ENCODE measurements at places on chromosomes 2 and 18.

GRCh38 chr2:181242262-181242661 lies 214.9 kb upstream of the ITGA4 start:
- H3K36me3 ChIP-seq, result no peaks in the 10 kb centered on the region
- no peak overlapping the region for H3K27ac ChIP-seq
- no peaks in the 10 kb centered on the region for H3K4me1 ChIP-seq
- DNase-seq, result no peak
- H3K27me3 ChIP-seq, result no peaks in the 10 kb centered on the region

GRCh38 chr18:44370861-44371260 lies 309.8 kb upstream of the SETBP1 start:
- H3K36me3 ChIP-seq, result no peaks in the 10 kb centered on the region
- no peak overlapping the region for H3K27ac ChIP-seq
- no peaks in the 10 kb centered on the region for H3K4me1 ChIP-seq
- H3K4me3 ChIP-seq, result no peak overlapping the region

DNA sequence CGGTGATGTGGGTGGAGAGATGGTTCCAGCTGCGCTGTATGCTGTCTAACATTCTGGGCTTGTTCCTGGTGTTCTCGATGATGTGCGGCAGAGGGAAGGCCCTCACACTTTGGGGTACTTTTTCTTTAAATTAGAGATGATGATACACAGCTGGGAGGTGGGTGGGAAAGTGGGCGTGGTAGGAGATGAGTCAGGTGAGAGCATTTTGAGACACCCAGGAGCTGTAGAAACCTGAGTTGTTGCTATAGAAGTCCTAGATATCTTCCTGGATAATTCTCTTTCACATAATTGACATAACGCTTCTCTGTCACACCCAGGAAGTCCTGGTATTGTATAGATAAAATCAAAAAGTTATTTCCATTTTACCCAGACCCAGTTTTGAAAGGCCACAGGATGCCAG lies 103.8 kb upstream of the ALKAL2 start:
- H3K27me3 ChIP-seq, result no peaks in the 10 kb centered on the region
- DNase-seq, result no peak
- no peaks in the 10 kb centered on the region for H3K36me3 ChIP-seq
- H3K4me1 ChIP-seq, result peaks cover 9% of the 10 kb centered on the region

GRCh38 chr2:201866643-201867473 lies 60.5 kb downstream of the CDK15 start:
- no peak overlapping the region for H3K27ac ChIP-seq
- DNase-seq, result peak; percentile 33
- no peaks in the 10 kb centered on the region for H3K27me3 ChIP-seq
- H3K4me3 ChIP-seq, result no peak overlapping the region
- no peaks in the 10 kb centered on the region for H3K36me3 ChIP-seq
- H3K4me1 ChIP-seq, result no peaks in the 10 kb centered on the region

DNA sequence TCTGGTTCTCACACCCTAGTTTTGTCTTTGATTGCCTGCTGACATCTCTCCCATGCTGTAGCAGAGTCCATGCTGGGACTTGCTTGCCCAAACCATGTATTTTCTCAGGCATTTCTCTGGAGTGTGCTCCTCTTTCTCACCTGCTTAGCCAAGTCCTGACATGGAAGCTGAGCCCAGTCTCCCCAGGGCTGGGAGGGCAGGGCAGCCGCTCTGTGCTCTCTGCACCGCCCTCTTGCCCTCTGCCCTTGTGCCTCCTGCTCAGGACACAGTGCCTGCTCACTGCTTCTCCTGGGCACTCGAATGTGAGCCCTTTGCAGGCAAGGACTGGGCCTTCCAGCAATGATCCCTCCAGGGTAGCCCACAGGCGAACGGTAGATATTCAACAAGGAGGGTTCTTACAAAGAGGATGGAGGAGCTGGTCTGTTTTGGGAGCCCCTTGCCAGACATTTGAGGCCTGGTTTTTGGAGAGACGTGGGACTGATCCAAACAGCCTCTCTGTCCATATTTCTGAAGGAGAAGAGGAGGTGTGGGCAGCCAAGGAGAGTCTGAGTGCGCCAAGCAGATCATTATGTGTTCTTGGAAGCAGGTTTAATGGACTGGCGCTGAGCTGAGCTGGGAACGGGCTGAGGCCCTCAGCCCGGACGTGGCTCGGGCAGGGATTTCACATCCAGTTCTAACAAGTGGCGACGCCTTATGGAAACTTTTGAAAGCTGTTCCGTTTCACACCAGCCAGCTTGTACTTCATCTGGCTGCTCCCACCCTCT lies 4.0 kb downstream of the SLC14A2 start:
- no peak overlapping the region for H3K27ac ChIP-seq
- H3K4me3 ChIP-seq, result no peak overlapping the region
- no peaks in the 10 kb centered on the region for H3K36me3 ChIP-seq
- DNase-seq, result no peak
- H3K4me1 ChIP-seq, result no peaks in the 10 kb centered on the region

DNA sequence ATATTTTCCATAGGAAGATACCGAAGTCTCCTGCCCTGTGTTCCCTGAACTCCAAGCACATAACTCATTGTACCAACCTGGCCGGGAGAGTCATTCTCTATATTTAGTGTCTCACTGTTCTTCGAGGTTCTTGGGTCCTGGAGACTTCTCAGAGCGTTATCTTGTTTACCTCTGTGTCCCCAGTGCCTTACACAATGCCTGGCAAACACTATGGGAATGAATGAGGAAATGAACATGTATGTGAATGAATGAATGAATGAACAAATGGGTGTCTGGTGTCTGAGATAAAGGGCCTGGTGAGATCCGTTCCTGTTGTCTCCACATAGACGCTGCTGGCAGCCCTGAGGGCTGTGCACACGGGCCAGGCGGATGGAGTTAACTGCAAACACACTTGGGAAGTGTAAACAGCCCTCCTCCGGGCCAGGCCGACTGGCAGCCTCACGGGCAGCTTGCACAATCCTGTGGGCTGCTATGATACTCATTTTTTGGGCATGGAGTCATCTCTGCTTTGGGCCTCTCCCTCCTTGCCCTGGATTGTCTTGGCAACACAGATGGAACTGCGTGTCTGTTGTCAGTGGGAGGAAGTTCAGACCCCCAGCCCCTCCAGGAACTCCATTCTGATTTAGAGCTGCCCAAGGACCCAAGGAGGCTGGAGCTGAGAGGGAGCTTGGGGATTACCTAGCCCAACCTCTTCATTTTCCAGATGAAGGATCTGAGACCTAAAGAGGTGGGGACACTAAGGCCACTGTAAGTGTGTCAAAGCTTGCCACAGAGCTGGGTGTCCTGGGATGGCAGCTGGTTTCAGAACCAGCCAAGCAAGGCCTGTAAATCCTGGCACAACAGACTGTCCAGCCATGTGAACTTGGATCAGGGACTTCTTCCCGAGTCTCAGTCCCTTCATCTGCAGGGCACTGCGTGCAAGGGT lies 124.4 kb downstream of the INHBB start:
- DNase-seq, result no peak
- H3K36me3 ChIP-seq, result no peaks in the 10 kb centered on the region
- H3K27me3 ChIP-seq, result no peaks in the 10 kb centered on the region
- no peak overlapping the region for H3K27ac ChIP-seq

DNA sequence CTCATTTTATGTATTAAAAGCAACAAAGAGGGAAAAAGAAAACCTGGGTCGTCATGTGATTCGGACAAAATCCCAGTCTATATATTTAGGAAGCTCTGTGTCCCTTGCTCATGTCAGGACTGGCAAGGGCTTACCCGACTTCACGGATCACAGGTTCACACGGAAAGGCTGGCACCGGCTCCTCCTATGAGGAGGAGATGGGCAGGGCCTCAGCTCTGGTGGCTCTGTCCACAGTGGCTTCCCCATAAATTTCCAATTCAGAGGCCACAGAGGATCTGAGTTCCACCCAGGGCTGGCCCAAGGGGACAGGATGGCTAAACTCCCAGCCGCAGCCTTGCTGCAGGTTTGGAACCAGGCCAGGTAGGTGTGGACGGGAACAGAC lies 186.8 kb downstream of the BCL2 start:
- H3K36me3 ChIP-seq, result no peaks in the 10 kb centered on the region
- no peak overlapping the region for H3K4me3 ChIP-seq
- H3K27ac ChIP-seq, result no peak overlapping the region
- peaks cover 24% of the 10 kb centered on the region for H3K4me1 ChIP-seq
- no peak for DNase-seq
- no peaks in the 10 kb centered on the region for H3K27me3 ChIP-seq

- H3K27ac ChIP-seq, result no peak overlapping the region
- H3K27me3 ChIP-seq, result no peaks in the 10 kb centered on the region
- no peaks in the 10 kb centered on the region for H3K36me3 ChIP-seq
- DNase-seq, result no peak
- H3K4me1 ChIP-seq, result peaks cover 9% of the 10 kb centered on the region
Measured at GRCh38 chr2:46277431-46278190, 19.6 kb upstream of the EPAS1 start.

DNA sequence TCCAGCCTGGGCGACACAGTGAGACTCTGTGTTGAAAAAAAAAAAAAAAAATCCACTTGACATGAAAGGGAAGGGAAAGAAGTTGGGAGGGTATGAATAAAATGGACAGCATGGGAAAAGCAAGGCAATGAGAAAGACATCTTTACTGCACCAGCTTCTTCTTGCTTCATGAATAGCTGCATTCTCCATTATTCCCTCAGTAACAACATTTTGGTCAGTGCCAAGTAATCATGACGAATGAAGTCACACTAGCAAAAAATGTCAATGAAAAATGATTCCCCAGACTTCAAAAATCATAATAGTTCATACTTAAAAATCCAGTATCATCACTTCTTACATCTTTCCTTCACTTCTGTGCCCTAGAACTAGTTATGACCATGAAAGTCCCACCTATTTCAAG lies 30.4 kb downstream of the ADAM17 start:
- no peaks in the 10 kb centered on the region for H3K27me3 ChIP-seq
- no peak overlapping the region for H3K27ac ChIP-seq
- no peak overlapping the region for H3K4me3 ChIP-seq
- H3K4me1 ChIP-seq, result no peaks in the 10 kb centered on the region
- peaks cover 31% of the 10 kb centered on the region for H3K36me3 ChIP-seq
- DNase-seq, result no peak

DNA sequence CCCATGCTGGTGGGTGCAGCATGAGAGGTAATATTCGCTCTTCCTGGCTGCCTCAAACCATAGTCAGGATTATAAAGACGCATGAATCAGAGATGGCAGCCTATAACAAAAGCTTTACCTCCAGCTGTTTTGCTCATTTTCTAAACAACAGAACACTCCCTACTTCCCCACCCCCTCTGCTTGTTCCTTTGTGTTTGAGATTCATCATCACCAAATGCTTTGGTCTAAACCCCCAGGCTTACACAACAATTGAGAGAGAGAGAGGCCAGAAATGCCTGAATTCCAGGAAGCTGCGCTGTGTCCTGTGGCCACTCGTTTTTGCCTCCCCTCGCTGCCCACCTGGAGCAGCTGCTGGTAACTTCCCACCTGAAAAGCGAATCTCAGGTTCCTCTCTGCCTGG lies 78.8 kb upstream of the CAPN13 start:
- H3K27ac ChIP-seq, result no peak overlapping the region
- H3K36me3 ChIP-seq, result no peaks in the 10 kb centered on the region
- no peak for DNase-seq
- H3K4me3 ChIP-seq, result no peak overlapping the region
- no peaks in the 10 kb centered on the region for H3K27me3 ChIP-seq

DNA sequence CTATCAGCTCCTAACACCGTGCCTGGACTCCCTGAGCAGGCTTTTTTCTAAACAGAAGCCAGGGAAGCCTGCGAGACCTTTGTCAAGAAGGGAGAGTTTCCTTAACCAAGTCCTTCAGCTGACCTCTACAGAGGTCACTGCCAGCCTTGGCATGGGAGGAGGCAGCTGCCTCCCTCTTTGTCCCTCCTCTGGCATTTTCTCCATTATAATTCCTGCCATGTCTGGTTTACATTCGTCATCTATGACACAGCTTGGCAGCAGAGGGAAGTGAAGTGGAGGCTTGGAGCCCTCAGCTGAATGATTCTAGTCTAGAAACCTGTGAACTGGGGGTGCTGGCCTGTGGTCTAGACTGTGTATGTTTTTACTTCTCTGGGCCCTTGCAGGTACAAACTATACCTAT lies 22.5 kb downstream of the LIPG start:
- DNase-seq, result no peak
- H3K4me1 ChIP-seq, result no peaks in the 10 kb centered on the region
- peaks cover 8% of the 10 kb centered on the region for H3K27me3 ChIP-seq
- no peak overlapping the region for H3K27ac ChIP-seq

- no peaks in the 10 kb centered on the region for H3K4me1 ChIP-seq
- no peaks in the 10 kb centered on the region for H3K27me3 ChIP-seq
- no peak overlapping the region for H3K27ac ChIP-seq
- no peak overlapping the region for H3K4me3 ChIP-seq
Measured at GRCh38 chr2:59276917-59277316, 1035.8 kb upstream of the FANCL start.

DNA sequence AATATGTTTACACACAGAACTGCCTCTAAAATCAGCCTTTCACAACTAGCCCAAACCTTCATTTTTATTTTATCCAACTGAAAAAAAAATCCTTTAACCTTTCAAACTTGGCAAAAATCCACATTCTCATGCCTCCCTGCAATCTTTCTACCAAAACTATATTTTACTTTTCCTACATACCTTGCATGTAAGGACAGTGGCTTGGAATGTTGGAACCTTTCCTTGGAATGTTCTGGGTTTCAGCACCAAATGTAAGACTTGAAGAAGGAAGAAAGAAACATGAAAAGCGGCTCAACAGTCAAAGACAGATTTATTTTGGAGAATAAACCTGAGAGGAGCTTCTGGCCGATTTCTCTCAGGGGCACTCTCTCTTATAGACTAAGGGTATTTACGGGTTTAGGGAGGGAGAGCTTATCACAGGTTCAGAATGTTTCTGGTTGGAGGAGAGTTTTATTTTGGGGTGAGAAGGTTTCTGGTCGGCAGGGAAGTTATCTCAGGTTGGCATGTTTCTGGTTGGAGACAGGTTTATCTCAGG lies 79.7 kb downstream of the RRM2 start:
- no peaks in the 10 kb centered on the region for H3K27me3 ChIP-seq
- no peaks in the 10 kb centered on the region for H3K36me3 ChIP-seq
- H3K27ac ChIP-seq, result no peak overlapping the region
- no peak overlapping the region for H3K4me3 ChIP-seq
- H3K4me1 ChIP-seq, result no peaks in the 10 kb centered on the region
- no peak for DNase-seq

DNA sequence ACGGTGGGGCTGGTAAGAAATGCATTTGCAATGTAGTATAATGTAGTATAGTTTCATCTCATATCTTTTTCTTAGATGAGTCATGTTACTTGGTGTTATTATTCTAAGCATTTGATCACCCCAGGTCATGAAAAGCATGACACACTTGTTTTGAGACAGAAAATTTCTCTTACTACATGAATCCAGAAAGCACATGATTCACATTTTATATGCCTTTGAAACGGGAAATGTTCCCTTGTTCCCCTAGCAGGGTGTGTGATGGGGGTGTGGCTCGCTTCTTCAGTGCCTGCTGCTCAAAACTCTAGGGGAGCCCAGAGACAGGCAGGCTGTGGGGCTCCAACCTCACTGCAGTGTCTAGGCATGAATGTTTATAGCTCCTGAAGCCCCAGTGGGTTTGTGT lies 116.0 kb upstream of the RAB27B start:
- no peak overlapping the region for H3K4me3 ChIP-seq
- no peak for DNase-seq
- H3K27ac ChIP-seq, result no peak overlapping the region
- no peaks in the 10 kb centered on the region for H3K36me3 ChIP-seq
- H3K27me3 ChIP-seq, result peaks cover 62% of the 10 kb centered on the region

- H3K27me3 ChIP-seq, result no peaks in the 10 kb centered on the region
- H3K4me1 ChIP-seq, result no peaks in the 10 kb centered on the region
- no peak overlapping the region for H3K4me3 ChIP-seq
- no peaks in the 10 kb centered on the region for H3K36me3 ChIP-seq
Measured at GRCh38 chr2:76667821-76668271, 854.3 kb downstream of the LRRTM4 start.

GRCh38 chr2:46690825-46691224 lies 211.5 kb downstream of the TMEM247 start:
- H3K4me1 ChIP-seq, result no peaks in the 10 kb centered on the region
- no peak overlapping the region for H3K4me3 ChIP-seq
- no peak overlapping the region for H3K27ac ChIP-seq
- no peak for DNase-seq
